Brain pericyte (primary cell): ENCODE measurements at places on chromosomes 12 and 14.

DNA sequence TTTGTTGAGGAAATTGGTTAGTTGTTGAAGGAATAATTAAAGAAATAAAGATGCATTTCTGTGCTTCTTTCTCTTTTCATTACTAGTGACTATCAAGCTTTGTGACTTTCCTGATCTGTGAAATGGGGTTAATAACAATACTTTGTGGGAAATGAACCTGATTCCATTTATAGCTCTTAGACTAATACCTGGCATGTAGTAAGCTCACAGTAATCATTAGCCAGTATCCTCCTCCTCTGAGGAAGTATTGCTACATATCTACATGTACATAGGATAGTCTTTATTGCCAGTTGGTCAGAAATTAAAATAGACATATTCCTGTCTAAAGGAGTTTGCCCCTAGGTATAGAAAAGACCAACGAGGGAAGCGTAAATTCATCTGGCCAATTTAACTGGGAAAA is 1.8 kb upstream of the CCDC198 start:
- DNase-seq: no peak

DNA sequence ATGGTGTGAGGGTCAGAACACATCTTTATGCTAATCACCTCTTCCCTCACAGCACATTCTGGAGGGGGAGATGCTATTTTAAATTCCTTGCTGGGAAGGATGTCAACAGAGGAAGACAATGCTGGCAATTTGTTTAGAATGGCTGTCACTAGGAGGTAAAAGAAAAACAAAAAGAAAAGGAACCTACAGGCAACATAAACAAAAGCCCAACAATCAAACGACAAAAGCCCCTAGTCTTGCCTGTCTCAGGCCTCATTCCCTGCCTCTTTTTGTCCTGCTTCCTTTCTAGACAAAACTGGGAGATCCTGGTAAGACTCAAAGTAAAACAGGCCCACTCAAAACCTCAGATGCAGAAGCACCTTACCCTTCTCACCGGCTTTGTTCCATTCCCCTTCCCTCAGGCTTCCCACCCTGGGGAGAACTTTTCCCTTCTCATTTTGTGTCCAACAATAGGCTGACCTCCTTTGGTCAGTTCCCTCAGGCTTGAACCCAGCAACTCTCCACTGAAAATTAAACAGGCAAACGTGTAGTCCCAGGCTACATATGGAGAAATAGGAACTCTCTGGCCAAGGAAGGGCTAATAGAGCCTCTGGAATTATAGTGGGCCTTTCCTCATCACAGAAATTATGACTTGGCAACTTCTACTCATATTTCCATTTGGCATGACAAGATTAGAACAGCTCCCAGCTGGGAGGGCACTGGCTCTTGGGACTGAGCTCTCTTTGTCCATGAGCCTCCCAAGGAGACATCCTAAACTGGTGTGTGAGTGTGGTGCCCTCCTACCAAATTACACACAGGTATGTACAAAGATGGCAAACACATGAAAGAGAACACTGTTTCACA is 193.0 kb downstream of the MON2 start:
- DNase-seq: no peak

DNA sequence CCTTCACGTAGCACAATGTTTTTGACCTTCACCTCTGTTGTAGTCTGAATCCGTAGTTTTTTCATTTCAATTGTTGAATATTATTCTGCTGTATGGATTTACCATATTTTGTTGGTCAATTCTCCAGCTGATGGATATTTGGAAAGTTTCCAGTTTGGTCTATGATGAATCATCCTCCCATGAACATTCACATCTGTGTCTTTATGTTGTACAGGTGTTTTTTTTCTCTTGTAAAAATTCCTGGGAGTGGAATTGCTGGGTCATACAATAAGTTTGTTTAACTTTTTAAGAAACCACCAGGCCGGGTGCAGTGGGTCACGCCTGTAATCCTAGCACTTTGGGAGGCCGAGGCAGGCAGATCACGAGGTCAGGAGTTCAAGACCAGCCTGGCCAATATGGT is 36.7 kb upstream of the GNG2 start:
- no peak for DNase-seq

- DNase-seq: no peak
Measured at GRCh38 chr12:52380271-52380694, 5.2 kb downstream of the KRT84 start.

- DNase-seq: no peak
Measured at GRCh38 chr12:116418551-116418950, 140.6 kb upstream of the MAP1LC3B2 start.

DNA sequence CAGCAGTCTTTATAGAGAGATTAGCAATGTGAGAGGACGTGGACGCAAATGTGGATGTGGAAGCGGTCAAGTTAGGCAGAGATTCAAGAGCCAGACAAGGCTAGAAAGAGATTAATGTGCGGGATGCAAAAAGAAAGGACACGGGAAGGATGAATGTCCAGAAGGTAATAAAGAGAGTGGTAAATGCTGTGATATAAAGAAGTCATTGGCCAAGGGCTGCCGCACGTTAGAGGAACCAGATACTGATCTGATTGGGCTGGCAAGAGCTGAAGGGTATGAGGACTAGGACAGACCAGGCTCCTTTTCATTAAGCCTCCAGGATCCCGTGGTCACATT is 59.5 kb downstream of the DHRS2 start:
- DNase-seq: no peak

DNA sequence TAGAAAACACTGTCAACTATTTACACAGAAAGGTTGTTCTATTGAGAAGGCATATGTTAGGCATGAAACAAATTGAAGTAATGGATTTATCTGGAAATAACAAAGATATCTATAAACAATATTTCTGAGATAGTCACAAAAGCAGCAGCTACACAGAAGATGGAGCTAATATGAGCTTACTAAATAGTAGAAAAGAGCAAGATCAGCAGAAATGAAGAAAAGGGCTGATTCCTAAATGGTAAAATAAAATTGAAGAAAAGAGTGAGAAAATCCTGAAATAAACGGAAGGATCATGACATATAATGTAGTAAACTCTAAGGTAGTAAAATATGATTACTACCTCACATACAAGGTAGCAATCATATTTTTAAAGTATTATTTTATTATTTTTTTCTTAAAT is 1263.9 kb downstream of the FSCB start:
- no peak for DNase-seq

- no peak for DNase-seq
Measured at GRCh38 chr12:9051158-9051550, 61.8 kb downstream of the KLRG1 start.

- DNase-seq: no peak
Measured at GRCh38 chr14:94295360-94296180, 2.5 kb upstream of the SERPINA10 start.

- no peak for DNase-seq
Measured at GRCh38 chr12:104722601-104723534, 235.2 kb downstream of the SLC41A2 start.

DNA sequence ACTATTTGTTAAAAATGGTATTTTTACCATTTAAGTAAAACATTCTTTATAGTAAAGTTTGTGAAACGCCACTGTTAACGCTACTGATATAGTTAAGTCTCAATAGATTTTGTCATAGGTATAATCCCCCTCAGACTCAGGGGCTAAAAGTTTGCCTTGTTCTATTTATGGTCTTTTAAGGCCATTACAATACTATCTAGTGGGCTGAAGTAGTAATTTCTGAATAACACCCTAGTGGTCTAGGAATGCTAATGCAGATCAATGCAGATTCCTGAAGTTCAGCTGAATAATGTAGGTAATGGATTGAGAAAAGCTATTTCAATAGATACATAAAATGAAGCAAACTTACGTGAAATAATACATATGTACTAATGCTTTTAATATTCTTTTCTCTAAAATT is 989.3 kb upstream of the NOVA1 start:
- no peak for DNase-seq

DNA sequence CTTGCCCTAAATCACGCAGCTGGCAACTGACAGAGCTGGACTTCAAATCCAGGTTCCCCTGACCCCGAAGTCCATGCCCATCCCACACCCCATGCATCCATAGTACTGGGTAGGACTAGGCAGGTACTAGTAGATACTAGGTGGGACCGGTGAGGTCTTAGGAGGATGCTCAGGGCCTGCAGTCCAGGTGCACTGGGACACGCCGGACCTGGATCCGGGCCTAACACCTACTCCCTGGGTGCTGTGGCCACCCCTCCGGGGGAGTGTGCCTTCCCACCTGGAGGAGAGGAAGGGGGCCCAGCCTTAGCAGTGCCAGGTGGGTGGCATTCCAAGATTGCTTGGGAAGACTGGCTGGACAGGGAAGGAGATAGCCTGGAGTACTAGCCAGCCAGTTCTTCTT is 64.8 kb downstream of the CACNA1C start:
- no peak for DNase-seq

GRCh38 chr12:42912367-42912766 is 322.8 kb upstream of the PRICKLE1 start:
- DNase-seq: no peak

- DNase-seq: no peak
Measured at GRCh38 chr14:33120966-33121365, 182.3 kb downstream of the NPAS3 start.

- no peak for DNase-seq
Measured at GRCh38 chr12:57112492-57113294, 1.5 kb upstream of the STAT6 start.

DNA sequence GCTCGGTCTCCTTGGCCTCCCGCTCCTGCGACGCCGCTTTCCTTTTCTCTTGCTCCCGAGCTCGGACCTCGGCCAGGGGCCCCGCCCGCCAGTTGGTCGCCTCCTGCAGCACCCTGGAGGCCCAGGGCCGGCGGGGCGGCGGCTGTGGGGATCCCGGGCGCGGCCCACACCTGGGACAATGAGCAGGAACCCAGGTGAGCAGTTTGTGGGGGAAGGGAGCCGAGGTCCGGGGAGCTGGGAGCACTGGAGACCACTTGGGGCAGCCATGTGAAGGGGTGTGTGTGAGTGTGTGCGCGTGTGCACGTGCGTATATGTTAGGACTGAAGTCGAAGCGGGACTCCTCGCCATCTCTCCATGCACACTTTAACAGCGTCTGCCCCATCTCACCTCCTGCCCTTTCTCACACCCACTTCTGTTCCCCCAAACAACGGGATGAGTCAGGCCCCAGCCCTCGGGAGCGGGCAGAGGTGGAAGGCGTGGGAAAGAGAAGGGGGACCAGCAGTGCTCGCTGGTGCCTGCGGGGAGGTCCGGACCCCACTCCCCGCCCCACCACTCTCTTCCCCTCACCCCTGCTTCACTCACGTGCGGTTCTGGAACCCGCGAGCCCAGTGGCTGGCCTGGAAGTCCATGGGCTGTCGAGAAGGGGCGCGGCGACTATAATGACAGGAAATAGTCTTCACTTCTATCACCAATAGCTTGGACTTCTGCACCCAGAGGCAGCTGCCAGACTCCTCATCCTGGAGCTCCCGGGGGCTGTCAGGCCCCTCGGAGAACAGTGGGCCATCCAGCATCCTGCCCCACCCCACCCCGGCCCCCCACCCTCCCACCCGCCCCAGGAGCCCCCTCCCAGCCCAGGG is 450 bp downstream of the DDN start:
- no peak for DNase-seq

GRCh38 chr12:115440438-115440837 is 756.5 kb upstream of the TBX3 start:
- DNase-seq: no peak

- DNase-seq: no peak
Measured at GRCh38 chr12:113069149-113069548, 12.6 kb downstream of the DTX1 start.

DNA sequence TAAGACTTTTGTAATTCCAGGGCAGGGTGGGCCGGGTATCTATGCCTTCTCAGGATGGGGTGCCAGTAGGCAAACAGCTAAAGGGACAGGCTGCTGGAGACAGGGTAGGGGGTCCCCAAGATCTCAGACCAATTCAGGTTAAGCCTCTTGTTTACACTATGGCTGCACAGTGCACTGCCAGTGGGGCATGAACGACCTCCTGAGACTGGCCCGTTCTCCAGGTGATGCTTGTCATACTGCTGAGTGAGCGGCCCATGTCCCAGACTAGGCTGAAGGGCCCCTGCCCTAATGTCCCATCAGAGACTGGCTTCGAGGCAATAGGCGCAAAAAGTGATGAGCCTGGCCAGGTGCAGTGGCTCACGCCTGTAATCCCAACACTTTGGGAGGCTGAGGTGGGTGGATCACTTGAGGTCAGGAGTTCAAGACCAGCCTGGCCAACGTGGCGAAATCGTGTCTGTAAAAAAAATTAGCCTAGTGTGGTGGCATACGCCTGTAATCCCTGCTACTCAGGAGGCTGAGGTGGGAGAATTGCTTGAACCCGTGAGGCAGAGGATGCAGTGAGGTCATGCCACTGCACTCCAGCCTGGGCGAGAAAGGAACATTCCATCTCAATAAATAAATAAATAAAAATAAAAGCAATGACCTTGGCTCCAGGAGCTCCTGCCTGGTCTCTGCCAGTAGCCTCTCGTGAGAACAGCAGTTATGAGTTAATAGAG is 12.6 kb downstream of the SLC25A29 start:
- DNase-seq: no peak

DNA sequence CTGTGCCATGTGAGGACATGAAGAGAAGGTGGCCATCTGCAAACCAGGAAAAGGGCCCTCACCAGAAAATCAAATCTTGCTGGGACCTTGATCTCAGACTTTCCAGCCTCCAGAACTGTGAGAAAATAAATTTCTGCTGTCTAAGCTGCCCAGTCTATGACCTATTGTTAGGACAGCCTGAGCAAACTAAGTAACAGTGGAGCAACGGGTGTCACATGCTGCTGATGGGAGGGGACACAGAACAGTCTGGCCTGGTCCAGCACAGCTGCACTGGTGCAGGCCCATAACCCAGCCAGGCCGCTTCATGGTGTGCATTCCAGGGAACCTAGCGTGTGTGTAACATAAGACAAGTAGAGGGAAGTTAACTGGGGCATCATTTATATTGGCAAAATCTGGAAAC is 42.1 kb downstream of the GRIP1 start:
- DNase-seq: no peak

GRCh38 chr12:92362126-92362525 is 216.5 kb upstream of the BTG1 start:
- DNase-seq: no peak

DNA sequence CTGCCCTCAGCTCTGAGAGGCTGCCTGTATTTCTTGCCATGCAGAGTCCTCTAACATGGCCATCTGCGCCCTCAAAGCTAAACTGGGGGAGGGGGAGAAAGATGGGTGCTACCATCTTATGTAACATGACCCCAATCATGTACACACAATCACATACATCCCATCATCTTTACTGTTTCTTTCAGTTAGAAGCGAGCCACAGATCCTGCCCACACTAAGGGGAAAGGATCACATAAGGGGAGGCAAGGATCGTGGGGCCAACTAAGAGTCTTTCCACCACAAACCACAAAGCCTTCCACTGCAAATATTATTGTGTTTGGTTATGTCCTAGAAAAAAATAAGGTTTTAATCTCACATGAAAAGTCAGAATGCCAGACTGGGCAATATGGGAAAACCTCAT is 11.8 kb upstream of the AMN1 start:
- DNase-seq: no peak
